Aorta (tissue), 5 donors: ENCODE measurements at places on chromosomes 2 and 18. TPM values are rescaled to one million over a fixed set of nuclear protein-coding genes. Genes with fewer than 3 reads are reported as not detected.

Gene MBOAT2
- total RNA-seq, result 26.3 TPM

Gene CSRNP3
- 5.4 TPM for total RNA-seq

Gene TLX2
- not detected for total RNA-seq

Gene GLI2
- total RNA-seq, result 9.0 TPM

Gene CCDC93
- total RNA-seq, result 42.8 TPM

Gene CNRIP1
- 31.7 TPM for total RNA-seq

Gene DSC2
- 3.8 TPM for total RNA-seq

Gene REEP1
- total RNA-seq, result 36.3 TPM

Gene CHN1
- 25.1 TPM for total RNA-seq

Gene NT5C1B
- total RNA-seq, result not detected

- DNase-seq, result peak; percentile 94
Observed at GRCh38 chr18:34659579-34660517, 50.2 kb upstream of the DTNA start.

DNA sequence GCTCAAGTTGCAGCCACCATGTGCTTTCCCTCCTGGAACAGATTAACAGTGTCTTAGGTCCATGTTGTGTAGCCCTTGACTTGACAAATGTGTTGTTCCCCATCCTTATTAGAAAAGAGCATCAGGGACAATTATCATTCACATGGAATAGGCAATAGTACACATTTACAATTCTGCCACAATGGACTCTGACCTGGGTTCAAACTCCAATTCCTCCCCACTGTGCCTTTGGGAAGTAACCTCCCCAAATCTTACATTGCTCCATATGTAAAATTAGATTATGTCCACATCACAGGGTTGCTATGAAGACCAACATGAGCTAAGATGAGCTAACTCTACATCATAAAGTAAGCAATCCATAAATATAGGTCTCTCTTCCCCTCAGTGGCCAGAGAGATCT lies 193.8 kb downstream of the NRP2 start:
- DNase-seq, result no peak

GRCh38 chr2:173392731-173393130 lies 38.1 kb downstream of the CDCA7 start:
- DNase-seq, result no peak

DNA sequence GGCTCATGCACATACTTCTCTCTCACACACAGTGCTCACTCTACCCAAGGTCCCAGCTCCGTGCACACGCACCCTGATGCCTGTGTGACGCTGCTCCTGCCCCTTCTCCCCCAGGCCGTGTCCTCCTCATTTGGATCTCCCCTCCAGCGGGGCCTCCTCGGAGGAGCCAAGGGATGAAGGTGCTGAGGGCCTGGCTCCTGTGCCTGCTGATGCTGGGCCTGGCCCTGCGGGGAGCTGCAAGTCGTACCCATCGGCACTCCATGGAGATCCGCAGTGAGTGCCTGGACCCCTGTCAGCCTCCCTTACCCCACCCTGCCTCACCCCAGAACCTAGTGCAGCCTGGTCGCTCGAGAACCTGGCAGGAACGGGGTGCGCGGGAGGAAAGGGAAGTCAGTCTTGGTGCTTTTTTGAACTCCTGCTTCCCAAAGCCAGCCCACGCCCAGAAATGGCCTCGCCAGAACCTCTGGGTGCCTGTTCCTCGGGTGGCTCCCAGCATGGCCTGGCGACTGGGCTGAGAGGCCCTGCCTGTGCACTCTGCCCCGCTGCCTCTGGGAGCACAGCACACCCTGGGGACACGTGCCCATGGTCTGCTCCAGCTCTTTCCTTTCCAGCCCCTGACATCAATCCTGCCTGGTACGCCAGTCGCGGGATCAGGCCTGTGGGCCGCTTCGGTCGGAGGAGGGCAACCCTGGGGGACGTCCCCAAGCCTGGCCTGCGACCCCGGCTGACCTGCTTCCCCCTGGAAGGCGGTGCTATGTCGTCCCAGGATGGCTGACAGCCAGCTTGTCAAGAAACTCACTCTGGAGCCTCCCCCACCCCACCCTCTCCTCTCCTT lies at the start of gene PRLH:
Gene PRLH, plus strand, starts transcription at position 174 of the 835 bp plus-strand sequence. Its CDS starts 0 bp downstream, at position 174.
- DNase-seq, result no peak

GRCh38 chr2:196263181-196263747 lies 91.9 kb upstream of the STK17B start:
- DNase-seq, result no peak

GRCh38 chr18:36309436-36310391 lies 12.2 kb downstream of the FHOD3 start:
- no peak for DNase-seq

GRCh38 chr2:186559848-186560247 lies 30.0 kb upstream of the ITGAV start:
- no peak for DNase-seq

DNA sequence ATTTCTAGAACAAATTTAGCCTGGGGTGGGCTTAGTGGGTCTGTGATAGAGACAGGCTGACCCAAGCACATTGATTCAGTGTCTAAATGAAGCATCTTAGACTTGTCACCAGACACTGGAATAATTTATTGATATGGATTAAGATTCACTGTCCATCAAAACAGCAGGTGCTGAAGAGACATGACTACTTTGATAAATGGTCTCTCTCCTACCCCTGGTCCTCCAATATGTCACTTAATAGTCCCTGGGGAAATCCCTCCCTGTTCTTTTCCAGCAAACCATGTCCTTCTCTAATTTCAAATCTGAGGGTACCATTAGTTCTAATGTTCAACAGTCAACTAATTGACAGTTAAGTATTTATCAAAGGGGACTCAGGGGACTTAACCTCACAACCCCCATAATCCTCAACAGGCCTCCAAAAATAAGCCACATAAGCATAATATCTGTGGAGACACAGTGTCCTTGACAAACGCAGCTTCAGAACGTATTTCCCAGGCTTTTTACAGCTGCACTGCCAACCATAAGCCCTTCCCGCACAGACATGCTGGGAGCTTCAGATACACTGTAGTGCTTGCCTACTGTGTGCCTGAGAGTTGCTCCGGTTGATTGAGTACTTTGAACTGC lies 391.0 kb downstream of the THSD7B start:
- no peak for DNase-seq

GRCh38 chr2:70089983-70090525 lies 2.8 kb downstream of the PCBP1 start:
- DNase-seq, result no peak

DNA sequence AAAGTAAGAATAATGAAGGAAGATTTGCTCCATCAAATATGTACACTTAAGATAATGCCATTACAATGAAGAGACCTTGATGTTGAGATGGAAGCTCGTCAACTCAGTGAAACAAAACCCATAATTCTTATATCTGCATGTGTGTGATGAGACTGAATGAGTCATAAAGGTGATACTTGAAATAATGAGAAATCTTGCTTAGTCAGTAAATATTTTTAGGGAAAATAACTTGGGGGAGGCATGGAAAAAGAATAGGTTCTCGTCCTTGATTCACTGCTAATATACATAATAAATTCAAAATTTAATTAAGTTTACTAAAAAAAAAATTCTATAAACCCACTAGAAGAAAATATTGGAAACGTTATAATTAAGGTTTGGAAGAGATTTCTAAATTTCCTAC lies 75.2 kb downstream of the TRIB2 start:
- no peak for DNase-seq

DNA sequence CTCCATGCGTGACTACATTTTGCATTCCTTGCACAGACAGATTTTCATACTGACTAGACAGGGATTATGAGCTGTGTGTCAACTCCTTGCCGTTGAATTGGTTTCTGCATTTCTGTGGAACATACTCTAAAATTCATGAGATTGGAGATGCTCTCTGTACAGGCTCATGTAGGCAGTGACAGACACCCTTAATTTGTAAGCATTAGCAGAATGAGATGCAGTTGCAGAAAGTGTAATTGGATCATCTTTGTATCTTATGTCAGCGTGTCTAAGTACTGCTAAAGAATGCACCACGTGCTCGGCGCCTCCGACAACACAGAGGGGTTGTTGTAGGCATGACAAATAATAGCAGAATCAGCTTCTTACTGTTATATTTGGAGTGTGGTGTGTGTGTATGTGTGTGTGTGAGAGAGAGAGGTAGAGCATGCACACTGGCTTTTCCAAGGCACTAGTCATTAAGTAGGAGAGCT lies 212.4 kb downstream of the CMPK2 start:
- DNase-seq, result no peak

DNA sequence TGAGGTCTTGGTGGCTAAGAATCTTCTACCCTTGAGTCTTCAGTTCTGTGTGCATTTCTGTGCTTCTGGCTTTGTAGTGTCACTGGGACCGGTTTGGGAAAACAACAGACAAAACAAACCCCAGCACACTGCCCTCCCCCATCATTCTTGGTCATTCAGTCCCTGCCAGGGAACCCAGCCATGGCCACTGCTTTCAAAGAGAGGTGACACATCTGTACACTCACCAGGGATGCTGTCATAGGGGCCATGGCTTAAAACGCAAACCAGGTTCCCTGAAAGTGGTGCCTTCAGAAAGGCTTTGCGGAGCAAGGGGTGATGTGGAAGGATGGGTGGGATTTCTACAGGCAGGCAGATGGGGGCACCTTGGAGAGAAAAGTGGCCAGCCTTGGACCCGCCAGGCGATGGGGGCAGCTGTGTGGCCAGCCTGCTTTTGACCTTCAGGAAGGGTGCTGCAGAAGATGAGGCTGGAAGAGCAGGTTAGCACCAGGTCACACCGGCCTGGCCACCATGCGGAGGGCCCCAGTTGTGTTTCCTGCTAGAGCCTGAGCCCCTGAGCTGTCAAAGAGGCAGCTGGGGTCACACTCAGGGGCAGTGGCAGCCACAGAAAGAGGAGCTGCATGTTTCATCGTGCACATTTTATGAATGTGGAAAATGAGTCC lies 101.3 kb downstream of the INHBB start:
- DNase-seq, result no peak
